ENCODE measurements at places on chromosomes 2 and 18. TPM values are rescaled to one million over a fixed set of nuclear protein-coding genes. Genes with fewer than 3 reads are reported as not detected.
A peak's percentile ranks its signal among the peaks of the same experiment; 100 is the strongest.

The NAT8 gene
- total RNA-seq, result not detected

The REEP1 gene
- 0.07 TPM for total RNA-seq

The ZNF2 gene
- total RNA-seq, result 3.2 TPM

The CRYBA2 gene
- total RNA-seq, result not detected

The BCL2 gene
- total RNA-seq, result 0.24 TPM

The ZNF396 gene
- total RNA-seq, result 0.42 TPM

The OSBPL1A gene
- total RNA-seq, result 6.2 TPM

GRCh38 chr2:55518841-55519165, 715 bp upstream of the CFAP36 start:
- no peaks in the 10 kb centered on the region for H3K27me3 ChIP-seq
- peak overlapping the region; percentile 97 for H3K27ac ChIP-seq
- H3K4me3 ChIP-seq, result peak overlapping the region; percentile 99
- no peak for DNase-seq
- peaks cover 9% of the 10 kb centered on the region for H3K4me1 ChIP-seq

DNA sequence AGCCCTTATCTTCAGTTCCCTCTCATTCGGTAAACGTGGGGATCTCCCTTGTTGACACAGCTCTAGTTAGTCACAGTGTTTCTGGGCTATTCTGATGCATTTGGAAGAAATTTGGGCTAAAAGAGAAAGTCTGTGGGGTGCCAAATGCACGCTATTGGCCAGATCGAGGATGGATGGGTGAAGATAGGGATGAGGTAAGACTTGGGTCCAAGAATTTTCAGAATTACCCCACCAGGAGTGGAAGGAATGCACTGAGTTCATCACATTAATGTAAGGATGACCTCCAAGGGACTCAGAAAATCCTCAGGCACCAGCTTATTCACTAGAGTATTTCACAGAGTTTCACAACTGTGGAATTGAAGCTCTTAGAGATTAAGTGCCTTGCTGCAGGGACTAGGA, 49.3 kb downstream of the NRP2 start:
- H3K27me3 ChIP-seq, result peaks cover 2% of the 10 kb centered on the region
- H3K27ac ChIP-seq, result peak overlapping the region; percentile 82
- DNase-seq, result peak; percentile 78
- peaks cover 9% of the 10 kb centered on the region for H3K36me3 ChIP-seq
- peaks cover 44% of the 10 kb centered on the region for H3K4me1 ChIP-seq

DNA sequence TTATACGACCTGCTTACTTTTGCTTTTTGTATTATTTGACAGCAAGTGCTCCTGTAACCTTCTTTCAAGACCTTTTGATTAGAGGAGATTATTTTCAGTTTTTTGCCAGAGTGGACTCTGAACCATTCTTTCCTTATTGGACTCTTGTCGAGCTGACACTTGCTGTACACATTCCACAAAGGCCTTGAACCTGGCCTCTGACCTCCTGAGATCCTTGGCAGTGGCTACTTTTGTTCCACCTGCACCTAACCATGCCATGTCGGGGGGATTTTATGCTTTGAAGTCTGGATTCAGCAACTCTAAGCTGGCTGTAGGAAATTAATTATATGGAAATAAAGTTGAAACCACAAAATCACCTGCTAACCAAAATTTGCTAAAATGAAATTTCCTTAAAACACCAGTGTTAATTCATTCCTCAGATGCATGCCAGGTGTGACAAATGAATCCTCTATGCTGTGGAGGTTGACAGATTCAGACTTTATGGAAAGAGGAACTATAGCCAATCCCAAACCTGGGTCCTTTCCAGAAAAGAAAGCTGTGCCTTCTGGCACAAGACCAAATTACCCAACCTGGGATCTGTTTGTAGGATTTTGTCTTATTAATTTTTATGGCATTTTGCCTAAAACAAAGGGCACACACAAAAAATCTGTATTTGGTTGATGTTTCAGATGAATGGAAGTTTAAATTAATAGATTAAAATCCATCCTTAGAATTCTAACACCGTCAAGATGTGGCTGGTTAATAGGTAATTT, 110.4 kb downstream of the CDC42EP3 start:
- peak overlapping the region; percentile 9 for H3K4me3 ChIP-seq
- no peaks in the 10 kb centered on the region for H3K36me3 ChIP-seq
- DNase-seq, result no peak
- H3K27ac ChIP-seq, result peak overlapping the region; percentile 73
- H3K4me1 ChIP-seq, result peaks cover 60% of the 10 kb centered on the region

GRCh38 chr2:194709840-194710239, 947.2 kb upstream of the SLC39A10 start:
- H3K27me3 ChIP-seq, result no peaks in the 10 kb centered on the region
- DNase-seq, result no peak
- H3K27ac ChIP-seq, result no peak overlapping the region

- H3K36me3 ChIP-seq, result no peaks in the 10 kb centered on the region
- no peaks in the 10 kb centered on the region for H3K4me1 ChIP-seq
- DNase-seq, result no peak
Measured at GRCh38 chr2:2787301-2787907, 456.3 kb upstream of the MYT1L start.

- H3K36me3 ChIP-seq, result no peaks in the 10 kb centered on the region
- H3K4me1 ChIP-seq, result peaks cover 23% of the 10 kb centered on the region
- H3K27me3 ChIP-seq, result no peaks in the 10 kb centered on the region
- DNase-seq, result peak; percentile 56
Measured at GRCh38 chr2:220619525-220620220, 952.4 kb downstream of the EPHA4 start.

GRCh38 chr2:206345606-206346005, 71.1 kb downstream of the ZDBF2 start:
- H3K4me1 ChIP-seq, result no peaks in the 10 kb centered on the region
- H3K4me3 ChIP-seq, result no peak overlapping the region
- peaks cover 1% of the 10 kb centered on the region for H3K27me3 ChIP-seq
- DNase-seq, result no peak
- no peaks in the 10 kb centered on the region for H3K36me3 ChIP-seq

DNA sequence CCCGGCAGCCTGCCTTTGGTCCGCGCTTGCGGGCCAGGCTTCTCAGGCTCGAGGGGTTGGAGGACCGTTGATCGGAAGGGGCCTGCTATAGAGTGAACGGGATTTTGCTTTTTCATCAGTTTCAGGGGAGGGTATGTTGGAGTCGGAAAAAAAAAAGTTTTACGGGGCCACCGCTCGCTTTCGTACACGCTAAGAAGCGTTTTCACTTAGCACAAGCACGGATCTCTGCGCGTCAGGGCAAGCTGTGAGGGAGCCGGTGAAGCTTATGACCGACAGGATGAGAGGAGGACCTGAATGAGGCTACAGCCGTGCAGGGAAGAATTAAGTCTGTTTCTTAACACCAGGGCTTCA, 443 bp downstream of the CPSF3 start:
- H3K4me1 ChIP-seq, result peaks cover 40% of the 10 kb centered on the region
- no peak overlapping the region for H3K27ac ChIP-seq
- H3K36me3 ChIP-seq, result peaks cover 34% of the 10 kb centered on the region
- DNase-seq, result no peak

DNA sequence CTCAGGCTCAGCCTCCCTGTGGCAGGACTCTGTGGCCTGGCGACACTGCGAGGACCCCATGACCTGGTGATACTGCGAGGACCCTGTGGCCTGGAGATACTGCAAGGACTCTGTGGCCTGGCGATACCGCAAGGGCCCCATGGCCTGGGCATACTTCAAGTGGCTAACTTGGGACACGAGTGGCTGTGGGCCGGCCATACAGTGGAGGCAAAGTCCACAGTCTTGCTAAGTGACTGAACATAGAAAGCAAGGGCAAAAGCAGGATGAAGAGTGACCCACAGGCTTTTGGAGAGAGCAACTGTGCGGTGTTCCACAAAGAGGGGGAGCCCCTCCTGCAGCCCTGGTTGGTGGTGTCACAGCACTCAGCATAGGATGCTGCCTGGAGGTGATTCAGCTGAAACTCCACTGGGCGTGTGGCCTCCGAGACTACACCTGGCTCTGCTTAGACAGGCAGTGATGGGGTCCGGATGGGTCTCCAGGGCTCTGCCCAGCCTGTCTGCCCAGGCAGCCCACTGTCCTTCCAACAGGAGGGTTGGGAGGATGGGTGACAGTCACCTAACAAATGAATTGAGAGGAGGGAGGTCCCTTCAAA, 691.0 kb upstream of the HS6ST1 start:
- no peaks in the 10 kb centered on the region for H3K4me1 ChIP-seq
- DNase-seq, result no peak
- H3K27me3 ChIP-seq, result no peaks in the 10 kb centered on the region
- no peaks in the 10 kb centered on the region for H3K36me3 ChIP-seq
- no peak overlapping the region for H3K4me3 ChIP-seq

GRCh38 chr18:76855594-76855993, 33.2 kb downstream of the ZNF236 start:
- H3K4me3 ChIP-seq, result no peak overlapping the region
- peaks cover 6% of the 10 kb centered on the region for H3K36me3 ChIP-seq
- H3K27ac ChIP-seq, result no peak overlapping the region
- no peaks in the 10 kb centered on the region for H3K4me1 ChIP-seq

DNA sequence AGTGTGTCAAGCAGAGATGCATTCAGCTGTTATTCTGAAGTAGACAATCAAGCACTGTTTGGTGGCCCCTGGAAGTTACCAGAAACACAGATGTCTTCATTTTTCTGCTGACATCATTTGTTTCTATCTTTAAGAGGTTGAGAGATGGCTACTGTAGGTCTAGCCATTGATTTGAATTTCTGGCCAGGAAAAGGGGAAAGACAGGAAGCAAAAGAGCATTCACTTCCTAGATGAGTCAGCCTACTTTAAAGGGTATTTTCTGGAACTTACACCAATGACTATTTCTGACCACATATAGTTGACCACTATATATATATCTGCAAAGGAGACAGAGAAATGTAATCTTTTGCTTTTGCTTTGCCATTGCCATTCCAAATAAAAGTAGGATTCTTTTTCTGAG, 900.1 kb upstream of the SOX11 start:
- no peak overlapping the region for H3K27ac ChIP-seq
- no peaks in the 10 kb centered on the region for H3K36me3 ChIP-seq
- no peaks in the 10 kb centered on the region for H3K4me1 ChIP-seq
- no peak for DNase-seq

GRCh38 chr18:24766376-24766775, 305.9 kb downstream of the HRH4 start:
- H3K36me3 ChIP-seq, result peaks cover 7% of the 10 kb centered on the region
- peaks cover 3% of the 10 kb centered on the region for H3K27me3 ChIP-seq
- no peak overlapping the region for H3K27ac ChIP-seq
- H3K4me3 ChIP-seq, result no peak overlapping the region

GRCh38 chr2:70936979-70937811, 1.5 kb downstream of the ATP6V1B1 start:
- DNase-seq, result peak; percentile 9
- H3K4me3 ChIP-seq, result no peak overlapping the region
- no peaks in the 10 kb centered on the region for H3K4me1 ChIP-seq
- H3K27ac ChIP-seq, result no peak overlapping the region

- H3K36me3 ChIP-seq, result no peaks in the 10 kb centered on the region
- H3K27ac ChIP-seq, result no peak overlapping the region
- no peaks in the 10 kb centered on the region for H3K4me1 ChIP-seq
- no peak for DNase-seq
- peaks cover 6% of the 10 kb centered on the region for H3K27me3 ChIP-seq
Measured at GRCh38 chr2:143254110-143254509, 124.9 kb downstream of the ARHGAP15 start.

GRCh38 chr2:10231551-10232085, 71.1 kb upstream of the HPCAL1 start:
- H3K4me1 ChIP-seq, result peaks cover 6% of the 10 kb centered on the region
- H3K27ac ChIP-seq, result no peak overlapping the region
- H3K4me3 ChIP-seq, result no peak overlapping the region

DNA sequence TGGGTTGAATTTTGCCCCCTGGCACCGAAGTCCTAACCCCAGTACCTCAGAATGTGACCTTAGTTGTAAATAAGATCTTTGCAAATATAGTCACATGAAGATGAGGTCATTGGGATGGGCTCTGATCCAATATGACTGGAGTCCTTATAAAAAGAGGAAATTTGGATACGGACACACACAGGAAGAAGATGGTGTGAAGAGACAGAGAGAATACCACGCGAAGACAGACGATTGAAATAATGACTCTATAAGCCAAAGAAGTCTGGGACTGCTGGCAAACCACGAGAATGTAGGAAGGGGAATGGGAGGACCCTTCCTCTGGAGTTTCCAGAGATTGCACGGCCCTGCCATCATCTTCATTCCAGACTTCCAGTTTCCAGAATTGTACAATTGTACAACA, 98.6 kb downstream of the CPO start:
- peaks cover 2% of the 10 kb centered on the region for H3K27me3 ChIP-seq
- H3K36me3 ChIP-seq, result no peaks in the 10 kb centered on the region
- H3K4me1 ChIP-seq, result peaks cover 5% of the 10 kb centered on the region

Measured in HFFc6 (cell line).